ENCODE measurements at places on chromosomes 13 and 19.

- no peak for DNase-seq
Observed at GRCh38 chr19:5077209-5077515, 108.2 kb downstream of the KDM4B start.

GRCh38 chr13:75170311-75170710 is 311.7 kb downstream of the TBC1D4 start:
- DNase-seq, result no peak

- DNase-seq, result no peak
Observed at GRCh38 chr13:97252735-97253134, 30.6 kb downstream of the MBNL2 start.

GRCh38 chr19:47243776-47244547 is 12.4 kb upstream of the CCDC9 start:
- DNase-seq, result peak; percentile 67

DNA sequence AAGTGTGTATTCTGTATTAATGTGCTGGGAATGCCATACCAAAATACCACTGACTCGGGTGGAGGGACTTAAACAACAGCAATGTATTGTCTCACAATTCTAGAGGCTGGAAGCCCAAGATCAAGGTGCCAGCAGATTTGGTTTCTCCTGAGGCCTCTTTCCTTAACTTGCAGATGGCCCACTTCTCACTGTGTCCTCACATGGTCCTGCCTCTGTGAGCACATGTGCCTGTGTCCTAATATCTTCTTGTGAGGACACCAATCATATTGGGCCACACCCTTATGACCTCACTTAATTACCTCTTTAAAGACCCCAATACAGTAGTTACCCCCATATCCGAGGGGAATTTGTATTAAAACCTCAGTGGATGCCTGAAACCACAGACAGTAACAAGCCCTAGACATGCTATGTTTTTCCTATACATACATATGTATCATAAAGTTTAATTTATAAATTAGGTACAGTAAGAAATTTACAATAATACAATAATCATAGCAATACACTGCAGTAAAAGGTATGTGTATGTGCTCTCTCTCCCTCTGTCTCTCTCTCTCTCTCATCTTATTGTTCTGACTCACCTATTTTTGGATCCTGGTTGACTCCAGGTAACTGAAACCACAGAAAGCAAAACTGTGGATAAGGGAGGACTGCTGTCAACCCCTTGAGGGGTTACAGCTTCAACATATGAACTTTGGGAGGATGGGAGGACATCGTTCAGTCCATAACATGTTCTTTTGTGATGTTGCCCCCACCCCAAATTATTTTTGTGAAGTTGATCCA is 174.3 kb downstream of the IRS2 start:
- DNase-seq, result no peak

DNA sequence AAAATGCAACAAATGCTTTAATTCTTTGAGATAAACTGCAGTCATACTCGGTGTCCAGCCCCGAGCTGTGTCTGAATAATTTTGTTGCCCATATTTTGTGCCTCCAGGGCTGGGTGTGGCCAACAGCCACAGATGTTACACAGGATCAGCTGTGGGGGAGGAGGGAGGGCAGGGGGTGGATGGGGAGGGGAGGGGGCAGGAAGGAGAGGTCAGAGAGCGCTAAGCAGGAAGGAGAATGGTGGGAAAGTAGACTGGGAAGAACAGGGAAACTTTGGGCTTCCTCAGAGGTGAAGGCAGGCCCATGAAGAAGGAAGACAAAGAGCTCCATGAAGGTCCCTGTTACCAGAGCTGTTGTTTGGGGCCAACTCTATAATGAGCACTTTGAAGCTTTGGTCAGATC is 295.8 kb downstream of the COG6 start:
- no peak for DNase-seq

GRCh38 chr13:87087741-87088140 is 583.4 kb upstream of the SLITRK5 start:
- no peak for DNase-seq

DNA sequence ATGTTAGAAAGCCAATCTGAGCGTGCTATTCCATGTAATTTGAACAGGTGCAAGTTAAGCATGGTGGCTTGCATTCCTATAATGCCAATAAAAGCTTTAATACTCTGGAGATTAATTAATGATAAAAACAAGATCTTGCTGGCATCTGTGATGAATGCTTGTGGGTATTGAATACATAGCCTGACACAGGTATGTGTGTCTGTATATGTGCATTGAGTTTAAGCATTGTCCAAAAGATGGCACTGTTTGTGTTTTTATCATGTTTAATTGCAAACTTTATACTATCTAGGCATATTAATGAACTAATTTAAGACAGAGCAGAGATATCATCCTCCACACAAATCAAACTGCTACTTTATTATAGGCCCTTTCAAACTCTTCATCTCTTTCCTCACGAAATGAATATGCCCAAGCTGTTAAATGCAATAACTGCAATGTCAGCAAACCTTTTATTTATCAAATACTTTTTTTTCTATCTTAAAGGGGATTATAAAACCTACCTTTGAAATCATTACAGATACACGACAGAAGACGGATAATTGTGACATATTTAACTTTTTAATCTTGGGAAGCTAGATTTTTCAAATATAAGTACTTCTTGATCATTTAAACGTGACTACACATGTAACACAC is 86.5 kb downstream of the TNFSF11 start:
- no peak for DNase-seq

- DNase-seq, result no peak
Observed at GRCh38 chr19:5115771-5116202, 146.9 kb downstream of the KDM4B start.

DNA sequence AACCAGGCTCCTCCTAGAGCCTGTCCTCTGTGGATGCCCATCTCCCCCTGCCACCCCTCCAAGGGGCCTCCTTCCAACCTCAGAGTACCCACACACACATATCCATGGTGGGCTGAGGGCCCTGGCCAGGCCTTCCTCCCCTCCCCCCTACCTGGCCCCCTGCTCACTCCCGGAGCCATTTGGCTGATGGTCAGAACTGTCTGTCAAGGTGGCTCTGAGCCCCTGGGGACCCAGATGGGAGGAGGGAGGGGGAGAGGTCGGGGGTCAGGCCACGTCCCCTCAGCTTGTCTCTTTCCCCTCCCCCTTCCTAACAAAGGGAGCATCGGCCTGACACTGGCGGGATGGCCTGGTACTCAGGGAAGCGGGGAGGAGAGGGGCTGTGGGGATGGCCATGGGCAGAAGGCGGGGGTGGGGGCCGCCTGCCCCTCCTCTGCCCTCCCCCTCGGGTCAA is 18.7 kb upstream of the POU2F2 start:
- DNase-seq, result no peak

DNA sequence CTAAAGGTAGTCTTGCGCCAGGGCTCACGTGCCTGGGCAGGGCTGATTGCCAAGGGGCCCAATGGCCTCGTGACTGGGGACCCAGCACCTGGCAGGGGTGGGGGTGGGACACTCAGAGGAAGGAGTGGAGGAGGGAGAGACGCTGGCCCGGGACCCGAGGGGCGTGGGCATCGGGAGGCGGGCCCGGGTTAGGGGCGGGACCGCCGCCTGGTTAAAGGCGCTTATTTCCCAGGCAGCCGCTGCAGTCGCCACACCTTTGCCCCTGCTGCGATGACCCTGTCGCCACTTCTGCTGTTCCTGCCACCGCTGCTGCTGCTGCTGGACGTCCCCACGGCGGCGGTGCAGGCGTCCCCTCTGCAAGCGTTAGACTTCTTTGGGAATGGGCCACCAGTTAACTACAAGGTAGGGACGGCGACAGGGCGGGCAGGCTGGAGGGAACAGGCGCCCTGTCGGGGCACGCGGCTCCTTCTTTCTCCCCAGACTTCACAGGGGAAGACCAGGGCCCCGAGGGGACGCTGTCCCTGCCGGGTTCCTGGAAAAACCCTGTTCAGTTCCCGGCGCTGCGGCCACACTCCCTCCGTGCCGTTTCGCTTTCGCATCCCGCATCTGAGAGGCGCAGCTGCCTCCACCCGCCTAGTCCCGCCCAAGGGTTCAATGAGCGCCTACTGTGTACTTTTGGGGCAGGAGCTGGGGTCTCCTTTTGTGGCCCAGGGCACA is at the start of gene IFI30:
TSS of gene IFI30 (plus strand) at position 242 of the 717 bp plus-strand sequence. CDS start at position 271, 29 bp downstream.
- no peak for DNase-seq

- DNase-seq, result no peak
Observed at GRCh38 chr19:16920816-16921529, 32.2 kb downstream of the F2RL3 start.

DNA sequence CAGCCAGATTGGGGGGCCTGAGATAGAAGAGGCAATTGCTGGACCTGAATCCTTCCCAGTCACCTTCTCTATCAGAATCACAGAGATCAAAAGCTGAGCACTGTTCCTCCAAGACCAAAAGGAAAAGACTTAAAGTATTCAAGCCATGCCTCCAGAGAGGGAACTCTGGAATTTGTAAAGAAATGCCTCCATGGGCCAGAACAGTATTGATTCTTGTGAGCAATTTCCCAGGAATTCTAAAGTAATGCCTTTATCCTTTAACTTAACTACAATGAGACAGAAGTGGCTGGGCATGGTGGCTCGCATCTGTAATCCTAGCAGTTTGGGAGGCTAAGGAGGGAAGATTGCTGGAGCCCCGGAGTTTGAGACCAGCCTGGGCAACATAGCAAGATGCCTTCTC is 148.8 kb downstream of the FLT1 start:
- no peak for DNase-seq

DNA sequence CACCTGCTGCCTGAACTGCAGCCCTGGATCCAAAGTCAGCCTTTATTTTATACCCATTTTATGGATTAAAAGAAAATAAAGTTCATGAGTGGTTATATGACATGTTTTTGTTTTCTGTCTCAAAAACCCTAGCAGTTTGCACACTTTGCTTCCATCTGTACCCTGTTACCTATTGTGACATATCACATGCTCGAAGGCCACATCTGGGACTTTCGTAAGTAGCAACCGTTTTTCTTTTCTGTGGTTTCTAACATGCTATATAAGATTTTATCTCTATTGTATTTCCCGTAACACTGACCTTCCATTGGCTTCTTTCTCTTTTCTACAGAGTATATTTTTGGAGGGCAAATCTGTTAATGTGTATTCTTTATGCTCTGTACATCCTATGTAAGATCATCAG is 1007.2 kb downstream of the PCDH9 start:
- DNase-seq, result no peak

DNA sequence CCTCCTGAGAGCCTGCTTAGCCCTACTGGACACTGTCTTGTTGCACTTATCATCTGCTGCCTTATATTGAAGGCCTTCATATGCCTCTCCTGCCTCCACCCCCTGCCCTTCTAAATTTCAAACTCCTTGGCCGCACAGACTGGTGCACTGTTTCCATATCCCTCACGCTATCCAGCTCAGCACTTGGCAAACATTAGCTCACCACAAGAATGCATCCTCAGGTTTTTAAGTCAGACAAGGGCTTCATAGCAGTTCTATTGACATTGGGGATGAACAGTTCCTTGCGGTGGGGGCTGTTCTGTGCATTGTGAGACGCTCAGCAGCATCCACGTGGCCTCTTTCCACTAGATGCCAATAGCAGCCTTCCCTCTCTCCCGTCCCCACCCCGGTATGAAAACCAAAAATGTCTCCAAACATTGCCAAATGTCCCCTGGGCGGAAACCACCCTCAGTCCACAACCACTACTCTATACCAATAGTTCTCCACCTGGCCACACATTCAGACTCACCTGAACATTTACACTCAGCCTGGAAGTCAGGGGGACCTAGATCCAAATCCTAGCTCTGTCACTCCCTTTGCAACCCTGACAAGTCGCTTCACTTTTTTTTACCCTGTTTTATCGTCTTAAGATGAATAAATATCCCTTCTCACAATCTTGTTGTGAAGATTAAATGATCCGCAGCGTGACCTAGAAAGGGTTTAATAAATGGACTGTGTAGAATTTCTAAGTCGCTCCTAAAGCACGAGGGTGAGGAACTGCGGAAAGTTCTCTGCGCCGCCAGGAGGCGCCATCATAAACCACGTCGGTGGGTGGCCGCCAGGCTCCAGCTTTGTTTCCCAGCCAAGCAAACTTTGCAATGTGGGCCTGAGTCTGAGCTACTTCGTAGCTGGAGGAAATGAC is 3.6 kb upstream of the CEACAM3 start:
- no peak for DNase-seq

DNA sequence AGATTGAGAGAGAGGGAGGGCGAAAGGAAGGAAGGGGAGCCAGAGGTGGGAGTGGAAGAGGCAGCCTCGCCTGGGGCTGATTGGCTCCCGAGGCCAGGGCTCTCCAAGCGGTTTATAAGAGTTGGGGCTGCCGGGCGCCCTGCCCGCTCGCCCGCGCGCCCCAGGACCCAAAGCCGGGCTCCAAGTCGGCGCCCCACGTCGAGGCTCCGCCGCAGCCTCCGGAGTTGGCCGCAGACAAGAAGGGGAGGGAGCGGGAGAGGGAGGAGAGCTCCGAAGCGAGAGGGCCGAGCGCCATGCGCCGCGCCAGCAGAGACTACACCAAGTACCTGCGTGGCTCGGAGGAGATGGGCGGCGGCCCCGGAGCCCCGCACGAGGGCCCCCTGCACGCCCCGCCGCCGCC is at the start of gene TNFSF11:
TSS of gene TNFSF11 (plus strand) at position 142 of the 400 bp plus-strand sequence. CDS start at position 294, 152 bp downstream.
- DNase-seq, result no peak

- peak; percentile 55 for DNase-seq
Observed at GRCh38 chr13:32447894-32448623, 20.1 kb upstream of the N4BP2L1 start.

- DNase-seq, result no peak
Observed at GRCh38 chr13:36420437-36420891, 11.8 kb upstream of the CCNA1 start.

- no peak for DNase-seq
Observed at GRCh38 chr19:13025819-13026456, 30.7 kb downstream of the NFIX start.

DNA sequence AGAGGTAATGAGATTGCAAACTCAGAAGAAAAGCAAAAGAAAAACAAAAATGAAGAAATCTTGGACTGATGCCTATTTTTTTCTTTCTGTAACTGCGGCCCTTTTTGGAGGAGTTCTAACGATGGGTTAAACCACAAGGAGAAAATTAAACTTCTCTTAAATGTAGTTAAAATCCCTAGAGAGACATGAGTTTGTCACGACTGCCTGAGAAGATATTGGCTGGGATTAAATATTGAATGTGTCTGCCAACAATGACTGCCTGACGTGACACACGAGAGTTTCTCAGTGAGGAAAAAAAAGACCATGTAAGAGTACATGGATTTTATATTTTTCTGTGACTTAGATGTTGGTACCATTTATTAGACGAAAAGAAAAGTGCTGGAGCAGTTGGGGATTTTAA is 1013.4 kb downstream of the PCDH9 start:
- no peak for DNase-seq

DNA sequence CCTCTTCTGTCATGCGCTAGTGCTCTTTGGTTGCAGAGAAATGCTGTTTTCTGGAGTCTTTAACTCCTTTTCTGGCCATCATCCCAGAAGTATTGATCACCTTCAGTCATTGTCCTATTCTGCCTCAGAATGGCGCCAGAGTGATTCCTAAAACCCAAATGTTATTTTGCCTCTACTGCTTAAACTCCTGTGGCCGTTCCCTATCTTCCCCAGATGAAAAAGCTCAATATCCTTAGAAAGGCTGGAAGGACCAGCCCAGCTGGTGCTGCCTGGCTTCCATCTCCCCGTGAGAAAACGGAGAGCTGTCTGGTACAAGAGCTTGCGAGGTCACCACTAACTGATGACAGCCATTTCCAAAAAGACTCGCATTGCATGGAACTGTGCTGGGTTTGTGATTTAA is 179.1 kb downstream of the RBM26 start:
- no peak for DNase-seq
